ENCODE measurements at places on chromosomes 3 and 15.

- no peak for DNase-seq
Observed at GRCh38 chr3:152225201-152225600, 43.5 kb upstream of the MBNL1 start.

DNA sequence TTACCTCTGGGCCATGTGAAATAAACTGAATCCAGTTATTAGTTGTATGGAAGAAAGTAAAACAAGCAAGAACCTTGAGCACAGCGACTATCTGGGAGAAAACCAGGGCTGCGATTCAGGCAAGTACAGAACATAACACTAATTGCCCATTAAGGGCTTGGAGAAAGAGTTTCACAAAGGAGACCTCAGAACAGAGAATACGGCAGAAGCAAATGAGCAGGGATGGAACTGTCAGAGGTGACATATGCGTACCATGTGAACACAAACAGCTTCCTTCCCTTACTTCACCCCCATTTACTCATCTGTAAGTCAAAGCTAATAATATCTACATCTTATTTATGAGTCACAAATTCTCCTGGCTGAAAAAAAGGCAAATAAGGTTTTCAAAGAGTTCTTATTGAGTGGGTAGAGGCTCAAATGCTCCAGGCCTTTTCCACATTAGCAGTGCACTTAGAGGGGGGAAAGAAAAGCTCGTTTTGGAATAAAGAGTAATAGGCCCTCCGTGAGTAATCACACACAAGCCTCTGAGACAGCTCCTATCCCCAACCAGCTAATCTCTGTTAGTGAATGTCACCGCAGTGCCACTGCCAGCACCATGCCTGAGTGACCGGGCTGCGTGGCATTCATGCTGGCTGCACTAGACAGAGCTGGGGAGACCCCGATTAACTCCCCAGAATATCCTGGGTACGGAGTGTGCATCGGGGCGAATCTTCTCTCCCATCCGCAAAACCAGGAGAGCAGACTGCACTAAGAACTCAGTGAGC is 2.6 kb downstream of the PCSK6 start:
- DNase-seq: no peak

- peak; percentile 50 for DNase-seq
Observed at GRCh38 chr3:24185738-24186384, 240.8 kb downstream of the NR1D2 start.

DNA sequence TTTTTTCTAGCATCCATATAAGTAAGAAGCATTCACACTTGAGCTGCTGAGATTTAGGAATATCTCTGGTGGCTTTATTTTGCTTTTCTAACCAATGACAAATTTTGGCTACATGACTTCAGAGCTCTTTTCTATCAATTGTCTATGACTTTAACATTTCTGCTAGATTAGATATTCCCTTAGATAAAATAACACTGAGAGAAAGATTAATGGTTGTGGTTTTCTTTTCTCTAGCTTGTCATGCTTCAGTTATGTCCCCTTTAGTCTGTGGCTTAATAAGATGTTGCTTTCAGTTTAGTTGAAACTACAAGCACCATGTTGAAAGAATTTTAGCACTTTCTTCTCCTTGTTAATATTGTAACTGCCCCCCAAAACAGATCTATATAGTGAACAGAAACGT is 665.6 kb upstream of the CCDC54 start:
- DNase-seq: no peak

- no peak for DNase-seq
Observed at GRCh38 chr3:134059035-134059601, 29.4 kb upstream of the SLCO2A1 start.

DNA sequence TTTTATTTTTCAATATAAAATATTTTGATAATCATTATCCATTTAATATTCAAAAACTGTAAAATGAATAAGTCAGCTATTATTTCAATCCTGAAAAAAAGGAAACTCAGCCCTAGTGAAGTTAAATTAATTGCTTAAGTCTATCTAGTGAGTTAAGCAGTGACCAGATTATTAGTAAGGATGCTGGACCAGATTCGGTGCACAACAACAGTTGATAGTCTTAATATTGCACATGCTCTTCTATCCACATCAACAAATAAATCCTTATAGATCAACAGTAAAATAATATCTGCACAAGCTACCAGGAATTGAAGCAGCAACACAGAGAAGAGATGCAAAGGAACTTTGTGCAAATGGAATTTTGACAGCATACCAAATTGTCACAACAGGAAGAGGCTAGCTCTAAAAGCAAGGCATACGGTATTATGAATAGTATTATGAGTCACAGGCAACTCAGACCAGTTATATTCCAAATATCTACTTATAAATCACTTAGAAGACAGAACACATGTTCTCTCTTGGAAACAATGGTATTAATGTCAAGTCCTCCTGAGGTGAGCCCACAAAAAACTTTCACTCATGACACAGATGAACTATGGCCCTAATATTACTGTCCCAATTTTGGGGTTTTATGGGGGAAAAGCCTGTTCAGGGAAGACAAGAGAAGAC is 24.9 kb downstream of the VPS13C start:
- DNase-seq: no peak

DNA sequence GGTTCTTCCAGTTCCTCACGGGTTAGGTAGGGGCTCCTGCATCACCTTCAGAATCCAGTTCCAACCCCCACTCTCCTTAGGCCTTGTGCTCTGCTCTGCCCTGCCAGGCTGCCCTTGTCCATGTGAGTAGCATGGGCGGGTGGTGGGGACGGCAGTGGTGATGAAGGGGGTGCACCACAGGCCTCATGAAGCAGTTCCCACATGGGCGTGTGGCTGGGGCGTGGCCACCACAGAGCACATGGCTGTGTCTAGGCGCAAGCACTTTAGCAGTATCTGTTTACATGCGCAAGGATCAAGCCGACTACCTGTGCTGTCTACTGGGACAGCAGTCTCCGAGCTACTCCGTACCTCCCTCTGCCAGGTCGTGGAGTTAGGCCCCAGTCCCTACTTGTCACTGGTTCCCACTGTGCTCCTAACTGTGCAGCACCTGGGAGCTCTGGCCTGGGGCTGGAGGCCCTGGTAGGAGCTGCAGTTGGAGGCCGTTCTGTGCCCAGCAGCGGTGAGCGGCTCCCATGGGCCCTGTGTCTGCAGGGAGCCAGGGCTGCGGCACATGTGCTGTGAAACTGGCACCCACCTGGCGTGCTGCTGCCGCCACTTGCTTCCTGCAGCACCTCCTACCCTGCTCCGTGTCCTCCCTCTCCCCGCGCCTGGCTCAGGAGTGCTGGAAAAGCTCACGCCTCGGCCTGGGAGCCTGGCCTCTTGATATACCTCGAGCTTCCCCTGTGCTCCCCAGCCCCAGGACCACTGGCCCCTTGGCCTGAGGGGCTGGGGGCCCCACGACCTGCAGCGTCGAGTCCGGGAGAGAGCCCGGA is 53.5 kb downstream of the PLXNA1 start:
- DNase-seq: no peak

DNA sequence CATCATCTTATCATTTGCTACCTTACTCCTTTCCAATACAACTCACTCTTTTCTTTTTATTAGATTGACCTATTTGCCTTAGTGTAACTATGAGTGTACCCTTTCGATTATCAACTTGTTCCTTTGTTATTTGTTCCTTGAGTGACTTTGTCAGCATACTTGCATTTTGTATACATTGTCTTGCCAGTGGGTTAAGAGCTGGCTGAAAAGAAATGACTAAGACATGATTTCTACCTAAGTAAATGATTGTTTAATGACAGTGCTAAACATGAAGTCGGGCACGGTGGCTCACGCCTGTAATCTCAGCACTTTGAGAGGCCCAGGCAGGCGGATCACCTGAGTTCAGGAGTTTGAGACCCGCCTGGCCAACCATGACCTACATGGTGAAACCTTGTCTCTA is 1042.3 kb downstream of the TBL1XR1 start:
- no peak for DNase-seq

GRCh38 chr3:52347716-52348635 is 31.9 kb downstream of the DNAH1 start:
- DNase-seq: no peak
